ENCODE measurements at places on chromosomes 4 and X.

DNA sequence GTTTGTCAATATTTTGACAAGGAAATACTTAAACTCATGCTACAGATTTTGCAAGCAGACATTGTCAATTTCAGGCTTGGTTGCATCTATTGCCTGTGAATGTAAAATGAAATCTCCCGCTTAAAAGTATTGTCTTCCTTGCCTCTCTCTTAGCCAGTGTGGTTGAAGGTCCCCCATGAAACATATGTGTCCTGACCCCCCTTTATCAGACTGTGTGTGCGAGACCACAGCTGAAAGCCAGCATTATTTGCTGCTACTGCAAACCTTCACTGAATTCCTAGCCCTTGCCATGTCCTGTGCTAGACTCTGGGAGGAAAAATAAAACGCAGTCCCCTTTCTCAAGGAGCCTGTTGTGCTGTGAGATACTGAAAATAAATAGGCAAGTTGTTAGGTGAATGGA lies 16.6 kb upstream of the CLNK start:
- DNase-seq: no peak

- no peak for DNase-seq
Measured at GRCh38 chr4:175330236-175330635, 412.1 kb downstream of the ADAM29 start.

- DNase-seq: no peak
Measured at GRCh38 chr4:175633310-175633709, 178.8 kb downstream of the GPM6A start.

DNA sequence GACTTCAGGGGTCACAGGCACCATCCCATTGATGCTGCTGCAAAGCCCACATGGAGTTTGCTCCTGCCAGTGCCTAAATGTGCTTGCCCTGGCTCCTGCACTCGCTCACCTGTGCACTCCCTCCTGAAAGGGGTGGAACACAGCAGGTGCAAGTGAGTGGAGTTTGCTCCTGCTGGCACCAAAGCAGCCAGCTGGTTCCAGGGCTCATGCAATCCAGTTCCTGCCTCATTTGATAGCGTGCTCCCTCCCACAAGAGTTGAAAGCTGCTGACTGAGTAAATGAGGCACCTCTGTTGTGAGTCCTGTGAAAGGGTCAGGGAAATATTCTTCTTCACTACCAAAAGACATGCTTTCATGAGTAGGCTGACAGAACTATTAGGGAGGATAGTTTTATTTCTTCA lies 30.5 kb downstream of the CXCL8 start:
- DNase-seq: no peak

DNA sequence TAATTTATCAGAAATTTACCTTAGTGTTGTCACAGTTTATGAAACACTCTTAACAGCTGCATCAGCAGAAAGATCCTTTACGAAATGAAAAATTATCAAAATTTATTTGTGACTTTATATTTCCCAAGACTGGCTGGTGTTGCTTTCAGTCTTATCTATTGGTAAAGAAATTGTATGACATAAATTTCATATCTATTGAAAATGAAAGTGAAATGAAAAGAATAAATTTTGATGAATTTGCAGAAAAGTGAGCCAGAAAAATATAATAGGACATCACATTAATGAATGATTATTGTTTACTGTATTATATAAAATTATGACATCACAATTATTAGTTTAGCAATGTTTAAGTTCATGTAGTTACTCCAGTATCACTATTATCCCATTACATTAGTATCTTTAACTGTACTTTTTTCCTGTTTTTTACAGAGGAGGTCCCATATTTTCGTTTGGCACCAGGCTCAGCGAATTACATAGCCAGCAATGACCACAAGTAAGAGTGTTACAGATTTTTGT lies 13.2 kb upstream of the TMEM165 start:
- DNase-seq: no peak

DNA sequence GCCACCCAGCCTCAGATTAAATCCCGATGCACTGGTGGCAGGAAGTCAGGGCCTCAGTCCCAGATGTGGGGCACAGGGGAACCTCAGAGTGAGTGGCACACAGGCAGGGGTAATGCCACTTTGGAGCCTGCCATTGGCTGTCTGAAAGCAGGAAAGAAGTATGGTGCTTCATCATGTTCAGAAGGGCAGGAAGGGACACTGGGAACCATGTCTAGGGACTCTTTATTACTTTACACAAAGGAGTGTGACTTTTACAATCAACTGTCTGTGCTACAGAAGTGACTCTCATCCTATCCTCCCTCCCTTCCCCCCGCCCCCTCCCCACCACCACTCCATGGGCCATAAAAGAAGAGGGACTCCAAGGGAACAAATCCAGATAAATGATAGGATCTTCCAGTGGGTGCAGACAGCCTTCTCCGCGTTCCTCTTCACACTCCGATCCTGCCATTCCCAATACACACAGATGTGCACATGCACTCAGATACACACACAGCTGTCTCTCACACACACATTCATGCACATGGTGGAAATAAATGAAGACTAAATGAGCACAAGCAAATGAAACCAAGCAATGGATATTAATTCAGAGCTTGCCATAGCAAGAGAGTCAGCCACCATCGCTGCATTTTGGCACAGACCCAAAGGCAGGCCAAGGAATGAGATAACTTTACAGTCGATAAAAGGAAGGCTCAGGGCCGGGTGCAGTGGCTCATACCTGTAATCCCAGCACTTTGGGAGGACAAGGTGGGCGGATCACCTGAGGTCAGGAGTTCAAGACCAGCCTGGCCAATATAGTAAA lies 2.5 kb upstream of the TMEM154 start:
- DNase-seq: no peak

- DNase-seq: no peak
Measured at GRCh38 chr4:110361921-110362320, 114.0 kb upstream of the ENPEP start.

- DNase-seq: no peak
Measured at GRCh38 chr4:80229128-80229527, 31.8 kb downstream of the PRDM8 start.

- DNase-seq: no peak
Measured at GRCh38 chr4:71923070-71923469, 108.7 kb upstream of the NPFFR2 start.

DNA sequence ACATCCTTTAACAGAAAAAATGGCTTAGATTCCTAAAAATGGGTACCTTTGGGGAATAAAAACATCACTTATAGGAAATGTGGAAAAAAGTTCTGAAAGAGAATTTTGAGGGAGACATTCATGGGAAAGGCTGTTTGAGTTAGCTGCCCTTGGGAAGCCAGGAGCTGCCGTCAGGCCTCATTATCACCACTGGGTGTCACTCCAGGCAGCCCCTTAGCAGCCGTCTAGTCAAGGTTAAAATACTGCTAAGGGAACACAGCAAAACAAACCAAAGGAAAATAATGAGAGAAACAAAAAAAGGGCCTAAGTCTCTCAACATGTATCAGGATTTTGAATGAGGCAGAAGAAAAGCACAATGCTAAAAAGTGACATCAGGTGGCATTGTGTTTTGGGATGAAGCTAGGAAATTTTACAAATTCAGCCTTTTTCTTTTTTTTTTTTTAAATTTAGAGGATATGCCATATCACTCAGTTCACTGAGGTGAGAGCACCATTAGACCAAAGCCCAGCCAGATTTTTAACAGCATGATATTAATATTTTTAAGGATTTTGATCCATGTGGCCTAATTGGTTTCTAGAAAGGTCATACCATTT lies 235.3 kb downstream of the GPAT3 start:
- DNase-seq: peak; percentile 14

GRCh38 chr4:64192731-64193412 lies 216.4 kb downstream of the TECRL start:
- DNase-seq: peak; percentile 15

DNA sequence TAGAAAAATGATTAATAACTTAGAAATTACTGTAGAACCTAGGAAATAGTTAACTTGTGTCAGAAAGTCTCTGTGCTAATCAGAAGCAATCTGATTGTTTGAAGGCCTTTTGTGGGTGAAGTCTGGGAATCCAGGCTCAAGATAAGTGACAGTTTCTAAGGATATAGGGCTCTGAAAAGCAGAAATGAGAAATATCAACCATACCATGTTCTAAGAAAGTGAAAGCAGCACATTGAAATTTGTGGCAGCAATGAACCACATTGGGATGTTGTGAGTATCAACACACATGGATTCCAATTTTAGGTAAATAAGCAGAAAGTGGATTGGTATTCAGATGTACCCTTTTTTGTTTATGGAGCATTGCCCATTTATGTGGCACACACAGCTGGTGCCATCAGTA lies 464.6 kb downstream of the IL15 start:
- DNase-seq: no peak

- peak; percentile 97 for DNase-seq
Measured at GRCh38 chr4:73069338-73070073, at the start of gene COX18. Gene COX18, minus strand, starts transcription at chr4:73069716. Its CDS starts 67 bp downstream, at chr4:73069649.

DNA sequence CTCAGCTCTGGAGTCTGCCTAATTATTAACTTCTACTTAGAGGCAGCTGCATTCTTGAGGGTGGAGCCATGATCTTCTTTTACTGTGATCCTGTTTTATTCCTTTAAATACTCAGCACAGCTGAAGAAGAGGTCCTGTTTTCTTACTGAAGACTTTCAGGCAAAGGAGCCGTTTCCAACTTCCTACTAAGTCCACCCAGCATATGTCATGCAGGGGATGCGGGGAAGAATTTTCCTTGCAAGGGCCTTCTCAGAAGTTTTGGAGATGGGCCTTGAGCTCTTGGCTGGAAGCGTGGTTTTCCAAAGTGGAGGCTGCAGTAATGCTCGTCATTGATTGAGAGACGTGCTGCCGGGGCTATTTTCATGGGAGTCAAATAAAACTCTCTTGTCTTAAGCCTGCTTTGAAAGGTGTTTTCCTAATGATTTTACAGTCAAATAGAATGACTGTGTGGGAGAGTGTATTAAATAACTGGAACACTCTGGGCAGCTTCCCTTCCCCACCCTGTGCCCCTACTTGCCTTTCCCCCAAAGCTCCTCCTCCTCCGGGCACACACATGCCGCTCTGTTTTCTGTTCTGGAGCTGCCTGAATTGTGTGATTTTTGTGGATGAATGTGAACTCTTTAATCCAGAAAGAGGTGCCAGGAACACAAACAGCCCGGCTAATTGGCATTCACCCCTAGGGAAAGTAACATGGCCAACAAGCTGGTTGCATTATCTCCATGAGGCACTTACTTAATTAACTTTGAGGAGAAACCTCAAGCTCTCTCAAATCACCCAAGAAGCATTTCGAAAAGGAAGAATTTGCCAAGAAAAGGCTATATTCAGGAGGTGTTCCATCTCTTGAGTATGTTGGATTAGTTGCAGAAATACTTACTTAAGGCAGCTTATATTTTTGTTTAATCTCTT lies 28.1 kb downstream of the FGF2 start:
- no peak for DNase-seq

DNA sequence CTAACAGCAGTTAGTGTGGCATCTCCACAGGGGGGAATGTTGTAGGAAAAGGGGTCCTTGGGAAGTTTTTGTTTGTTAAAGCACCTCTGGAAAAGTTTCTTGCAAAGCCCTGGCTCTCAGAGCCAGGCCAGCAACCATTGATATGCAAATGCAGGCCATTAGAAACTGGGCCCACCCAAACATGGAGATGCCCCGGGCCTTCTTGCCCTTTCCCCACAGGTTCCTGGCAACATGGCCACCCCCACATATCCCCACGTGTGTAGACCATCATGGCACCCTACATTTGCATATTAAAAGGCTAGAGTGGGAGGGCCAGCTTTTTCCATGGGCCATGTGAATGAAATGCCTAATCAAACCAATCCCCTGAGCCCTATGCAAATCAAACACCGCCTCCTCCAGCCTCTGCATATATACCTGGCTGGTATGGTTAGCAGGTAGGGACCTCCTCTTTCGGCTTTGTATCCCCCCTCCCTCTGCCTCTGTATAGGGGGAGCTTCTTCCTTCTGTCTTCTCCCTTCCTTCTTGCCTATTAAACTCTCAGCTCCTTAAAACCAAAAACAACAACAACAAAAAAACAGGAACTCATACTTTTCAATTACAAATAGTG lies 44.0 kb upstream of the ZCCHC13 start:
- DNase-seq: no peak

Data from LNCaP clone FGC (cell line).